CD4-positive, alpha-beta T cell (primary cell): ENCODE measurements at places on chromosomes 11 and 22.

GRCh38 chr11:1854132-1854948, 1.5 kb downstream of the LSP1 start:
- no peak for DNase-seq

- DNase-seq = no peak
Observed at GRCh38 chr22:25745341-25746011, 3.5 kb downstream of the MYO18B start.

DNA sequence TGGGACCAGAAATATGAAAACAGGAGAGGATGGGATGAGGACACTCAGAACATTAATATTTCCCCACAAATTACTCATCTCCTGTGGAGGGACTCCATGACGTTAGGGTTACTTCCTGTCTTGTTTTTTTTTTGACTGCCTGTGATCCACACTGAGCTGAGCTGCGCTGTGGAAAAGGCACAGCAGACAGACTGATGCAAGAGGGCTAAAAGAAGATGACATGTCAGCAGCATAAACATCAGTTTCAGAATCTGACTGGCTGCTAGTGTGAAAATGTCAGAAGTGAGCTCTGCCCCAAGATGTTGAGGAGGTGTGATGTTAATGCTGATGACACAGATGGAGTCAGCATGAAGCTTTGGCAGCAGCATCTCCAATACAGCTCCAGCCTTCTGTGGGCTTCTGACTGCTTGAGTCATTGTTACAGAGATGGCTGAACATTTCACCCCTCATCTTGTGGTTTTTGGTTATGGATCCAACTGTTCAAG, 286.8 kb downstream of the BLID start:
- DNase-seq = peak; percentile 2

- DNase-seq = no peak
Observed at GRCh38 chr11:17229481-17230152, 21.8 kb upstream of the PIK3C2A start.

DNA sequence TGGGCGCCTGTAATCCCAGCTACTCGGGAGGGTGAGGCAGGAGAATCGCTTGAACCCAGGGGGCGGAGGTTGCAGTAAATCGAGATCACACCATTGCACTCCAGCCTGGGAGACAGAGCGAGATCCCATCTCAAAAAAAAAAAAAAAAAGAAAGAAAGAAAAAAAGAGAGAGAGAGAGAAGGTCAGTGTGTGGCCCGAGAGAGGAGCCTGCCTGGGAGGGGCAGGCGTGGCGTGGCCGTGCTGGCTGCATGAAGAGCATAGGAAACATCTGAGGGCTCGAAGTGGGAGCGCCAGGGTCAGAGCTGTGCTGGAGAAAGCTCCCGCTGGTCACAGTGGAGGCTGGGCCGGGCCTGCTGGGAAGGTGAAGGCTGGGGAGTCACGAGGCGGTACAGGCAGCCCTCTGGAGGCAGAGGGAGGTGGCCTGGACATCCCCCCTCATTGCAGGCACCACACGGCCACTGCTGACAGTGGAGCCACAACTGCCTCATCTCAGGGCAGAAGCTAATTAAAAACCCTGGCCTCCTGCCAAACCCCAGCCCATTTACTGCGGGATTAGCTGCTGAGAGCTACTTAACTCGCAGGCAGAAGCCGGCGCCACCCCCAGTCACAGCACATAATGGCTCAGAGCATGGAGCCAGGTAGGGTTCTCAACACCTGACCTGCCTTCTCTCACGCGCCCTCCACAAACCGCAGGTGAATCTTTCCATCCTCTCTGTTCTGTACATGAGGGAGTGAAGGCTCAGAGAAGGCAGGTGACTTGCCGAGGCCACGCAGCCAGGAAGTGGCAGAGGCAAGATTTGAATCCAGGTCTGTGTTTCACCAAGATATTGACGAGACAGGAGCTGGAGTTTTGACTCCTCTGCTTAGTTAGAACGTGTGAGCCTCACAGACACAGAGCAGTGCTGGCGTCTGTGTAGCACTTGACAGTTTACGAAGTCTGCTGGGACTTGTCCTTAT, 32.6 kb downstream of the NFAM1 start:
- DNase-seq = no peak

GRCh38 chr22:34493486-34493885, 572.5 kb upstream of the ISX start:
- DNase-seq = no peak

- no peak for DNase-seq
Observed at GRCh38 chr11:67606093-67606491, 644 bp upstream of the NDUFV1 start.

DNA sequence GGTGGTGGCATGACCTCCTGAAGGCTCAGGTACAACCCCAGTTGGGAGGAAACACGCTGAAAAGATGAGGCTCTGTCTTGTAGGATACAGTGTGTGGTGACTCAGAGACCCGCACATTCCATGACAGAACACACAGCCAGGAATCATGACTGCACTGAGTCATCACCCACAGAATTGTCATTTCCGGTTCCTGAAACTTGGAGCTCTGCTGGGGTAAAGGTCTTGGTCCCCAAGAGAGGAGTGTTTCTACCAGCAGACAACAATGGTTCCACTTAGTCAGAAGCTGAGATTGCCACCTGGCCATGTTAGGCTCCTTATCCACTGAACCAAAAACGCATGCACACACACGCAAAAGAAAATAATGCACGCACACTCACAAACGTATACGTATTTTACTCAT, 31.5 kb upstream of the CYB5R3 start:
- no peak for DNase-seq

- DNase-seq = no peak
Observed at GRCh38 chr11:72293910-72294615, 50.1 kb upstream of the PHOX2A start.

- DNase-seq = peak; percentile 52
Observed at GRCh38 chr11:2385156-2386151, 8.3 kb downstream of the CD81 start.

GRCh38 chr11:59218319-59218718, 5.6 kb upstream of the MPEG1 start:
- DNase-seq = no peak

DNA sequence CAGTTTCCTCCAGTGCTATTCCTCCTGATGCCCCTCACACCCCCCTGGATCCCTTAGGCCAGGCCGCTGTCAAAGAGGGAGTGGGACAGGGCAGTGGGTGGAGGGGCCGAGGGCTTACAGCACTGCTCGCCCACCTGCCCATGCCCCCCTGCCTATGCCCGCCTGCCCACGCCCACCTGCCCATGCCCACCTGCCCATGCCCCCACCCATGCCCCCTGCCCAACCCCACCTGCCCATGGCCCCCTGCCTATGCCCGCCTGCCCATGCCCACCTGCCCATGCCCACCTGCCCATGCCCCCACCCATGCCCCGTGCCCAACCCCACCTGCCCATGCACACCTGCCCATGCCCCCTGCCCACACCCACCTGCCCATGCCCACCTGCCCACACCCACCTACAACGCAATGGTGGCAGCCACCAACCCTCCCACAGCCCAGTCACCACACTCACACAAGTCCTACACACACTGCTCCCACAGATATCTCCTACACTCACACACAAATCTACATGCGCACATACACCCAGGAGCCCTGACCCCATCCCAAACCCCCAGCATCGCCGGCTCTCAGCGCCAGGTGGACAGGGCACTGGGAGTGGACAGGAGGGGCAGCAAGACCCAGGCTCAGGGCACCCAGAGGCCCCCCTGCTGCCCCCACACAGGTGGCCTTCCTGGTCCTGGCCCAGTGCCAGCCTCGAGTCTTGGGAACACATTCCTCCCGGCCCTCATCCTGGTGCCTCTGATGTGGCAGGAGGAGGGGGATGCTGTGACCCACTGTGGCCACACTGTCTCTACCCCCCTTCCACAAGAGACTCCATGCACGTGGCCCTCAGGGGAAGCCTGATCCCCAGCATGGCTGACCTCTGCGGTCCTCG, 61.8 kb downstream of the CYTH4 start:
- no peak for DNase-seq

DNA sequence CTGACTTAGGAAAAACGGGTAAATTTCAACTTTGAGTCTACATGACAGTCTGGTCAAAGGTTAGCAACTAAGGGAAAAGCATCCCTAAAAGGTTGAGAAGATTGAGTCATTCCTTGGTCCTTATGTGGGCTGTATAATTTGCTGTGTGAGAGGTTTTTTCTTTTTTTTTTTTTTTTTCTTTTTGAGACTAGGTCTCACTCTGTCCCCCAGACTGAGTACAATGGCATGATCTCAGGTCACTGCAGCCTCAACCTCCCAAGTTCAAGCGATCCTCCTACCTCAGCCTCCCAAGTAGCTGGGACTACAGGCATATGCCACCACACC, 101.4 kb downstream of the MRTFA start:
- DNase-seq = no peak

DNA sequence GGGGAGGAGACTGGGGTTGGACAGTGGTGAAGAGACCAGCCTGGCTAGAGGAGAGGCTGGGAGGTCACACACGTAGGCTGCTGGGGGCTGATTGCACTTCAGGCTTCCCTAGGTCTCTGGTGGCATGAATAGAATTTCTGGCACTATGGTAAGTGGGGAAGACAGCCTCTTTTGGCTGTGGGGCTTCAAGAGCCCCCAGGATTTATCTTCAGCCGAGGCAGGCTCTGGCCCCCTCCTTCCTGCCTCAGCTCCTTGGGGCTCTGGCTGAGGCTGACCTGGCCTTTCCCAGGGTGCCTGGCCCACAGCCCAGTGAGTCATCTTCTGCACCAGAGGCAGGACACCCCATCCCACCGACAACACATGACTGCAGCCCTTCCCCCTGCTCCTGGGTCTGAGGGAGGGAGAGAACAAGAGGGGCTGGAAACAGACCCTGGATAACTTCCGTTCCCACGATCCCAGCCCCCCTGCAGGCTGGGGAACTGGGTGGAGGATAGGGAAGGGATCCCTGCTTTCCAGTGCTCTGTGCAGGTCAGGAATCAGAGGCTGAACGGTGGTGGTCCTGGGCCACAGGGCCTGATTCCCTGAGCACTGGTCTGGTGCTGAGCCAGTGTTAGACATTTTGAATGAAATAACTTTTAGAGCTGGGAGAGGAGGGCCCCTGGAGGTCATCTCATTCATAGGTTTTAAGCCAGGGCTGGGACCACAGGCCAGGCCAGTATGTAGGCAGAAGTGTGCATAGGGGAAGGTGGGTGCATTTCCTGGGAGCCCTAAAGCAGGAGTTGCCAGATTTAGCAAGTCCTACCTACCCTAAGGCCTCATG, 26.5 kb downstream of the ARHGEF17 start:
- no peak for DNase-seq

DNA sequence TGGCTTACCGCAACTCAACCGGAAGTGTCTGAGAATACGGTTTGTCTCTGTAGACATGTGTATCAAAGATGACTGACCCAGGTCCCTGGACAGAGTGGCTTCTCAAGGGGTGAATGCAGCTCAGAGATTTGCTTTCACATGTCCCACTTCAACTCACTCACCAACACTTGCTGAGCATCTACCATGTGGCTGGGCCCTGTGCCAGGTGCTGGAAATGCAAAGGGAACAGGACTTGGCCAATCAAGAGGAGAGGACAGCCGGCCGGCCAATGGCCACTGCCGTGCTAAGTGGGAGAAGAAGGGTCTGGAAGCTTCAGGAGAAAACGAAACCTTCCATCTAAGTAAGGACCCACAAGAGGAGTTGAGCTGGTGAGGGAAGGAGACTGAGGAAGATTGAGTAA, 151.3 kb downstream of the CEP164 start:
- DNase-seq = no peak

DNA sequence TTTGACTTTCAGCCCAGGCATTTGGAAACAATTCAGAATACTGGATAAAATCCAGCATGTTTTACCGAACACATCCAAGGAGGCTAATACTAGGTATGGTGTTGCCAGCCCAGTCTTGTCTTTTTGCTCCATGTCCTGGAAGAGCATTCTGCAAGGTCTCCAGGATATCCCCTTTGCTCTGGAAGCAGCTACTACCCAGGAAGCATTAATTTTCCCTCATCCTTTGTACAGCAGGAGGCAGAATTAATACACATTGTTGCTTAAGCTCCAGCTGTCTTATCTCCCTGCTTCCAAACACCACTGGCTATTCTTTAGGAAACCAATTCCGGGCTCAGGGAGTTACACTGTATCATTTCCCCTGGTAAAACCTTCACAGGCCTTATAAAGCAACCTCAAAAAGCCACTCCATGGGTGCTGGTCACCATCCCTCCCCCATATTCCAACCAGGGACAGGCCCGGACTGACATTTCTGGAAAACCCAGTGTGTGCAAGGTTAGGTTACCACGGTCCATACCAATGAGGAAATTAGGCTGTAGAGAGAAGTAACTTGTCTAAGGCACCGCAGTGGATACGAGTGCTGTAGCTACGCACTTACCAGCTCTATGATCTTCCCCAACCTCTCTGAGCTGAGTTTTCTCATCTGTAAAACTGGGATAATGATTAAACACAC, 1.5 kb upstream of the UBASH3B start:
- no peak for DNase-seq

- no peak for DNase-seq
Observed at GRCh38 chr11:128095466-128095981, 491.8 kb downstream of the ETS1 start.

DNA sequence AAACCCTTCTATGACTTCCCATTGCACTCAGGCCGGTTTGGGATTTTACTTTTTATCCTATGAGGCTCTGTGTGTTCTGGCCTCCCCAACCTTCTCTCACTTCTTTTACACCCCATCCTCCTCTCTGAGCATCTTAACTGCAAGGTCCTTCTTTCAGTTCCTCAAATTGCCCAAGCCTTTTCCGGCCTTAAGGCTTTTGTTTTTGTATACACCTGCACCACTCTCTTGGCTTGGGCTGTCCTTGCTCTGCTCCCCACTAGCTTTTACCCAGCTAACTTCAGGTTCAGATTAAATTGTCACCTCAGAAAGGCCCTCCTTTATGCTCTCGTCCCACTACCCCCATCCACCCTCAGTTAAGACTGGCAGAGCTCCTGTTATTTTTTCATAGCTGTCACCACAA, 55.5 kb downstream of the FAM83F start:
- no peak for DNase-seq

DNA sequence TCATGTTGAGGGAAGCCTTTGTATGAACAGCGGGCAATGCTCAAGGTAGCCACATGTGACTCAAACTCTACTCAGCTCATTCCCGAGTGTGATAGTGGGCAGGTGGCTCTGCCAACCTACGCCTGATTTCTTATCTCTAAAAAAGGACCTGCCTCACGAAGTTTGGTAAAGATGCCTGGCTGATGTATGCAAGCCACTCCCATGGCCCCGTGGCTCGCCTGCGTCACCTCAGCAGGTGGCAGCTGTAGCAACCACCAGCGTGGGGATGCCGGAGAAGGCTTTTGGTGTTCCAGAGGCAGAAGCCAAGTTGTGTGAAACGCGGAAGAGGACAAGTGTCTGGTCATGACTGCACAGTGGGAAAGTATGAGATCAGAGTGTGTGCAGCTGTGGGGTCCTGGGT, 5.4 kb downstream of the FADS2 start:
- no peak for DNase-seq

DNA sequence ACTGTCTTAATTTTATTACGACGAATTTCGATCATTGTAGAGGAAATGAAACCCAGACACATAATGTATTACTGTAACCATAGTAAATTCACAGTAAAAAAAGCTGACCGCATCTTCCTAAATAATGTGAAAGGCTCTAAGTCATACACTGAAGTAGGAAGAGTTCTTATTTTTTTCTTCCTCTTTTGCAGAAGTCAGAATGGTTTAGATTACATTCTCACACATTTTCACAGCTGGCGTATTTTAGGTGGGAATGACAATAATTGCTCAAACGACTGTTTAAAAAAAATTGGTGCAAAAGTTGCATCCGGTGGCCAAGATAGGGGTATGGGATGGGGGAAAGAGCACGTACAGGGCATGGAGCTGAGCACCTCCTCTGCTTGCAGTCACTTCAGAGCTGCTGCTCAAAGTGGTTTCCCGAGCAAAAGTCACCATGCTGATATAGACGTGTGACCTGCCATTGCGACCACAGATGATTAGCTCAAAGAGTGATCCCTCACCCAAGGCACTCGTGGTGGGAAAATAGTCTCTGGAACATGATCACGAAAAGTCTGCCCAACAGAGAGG, 35.3 kb downstream of the MMP13 start:
- no peak for DNase-seq
